ENCODE measurements at places on chromosomes 11 and 22. TPM values are rescaled to one million over a fixed set of nuclear protein-coding genes. Genes with fewer than 3 reads are reported as not detected.

USH1C gene
- total RNA-seq, result 32.1 TPM

KRTAP5-5 gene
- total RNA-seq, result not detected

PRRG4 gene
- total RNA-seq, result 22.9 TPM

APOBEC3B gene
- 43.3 TPM for total RNA-seq

PKP3 gene
- 154 TPM for total RNA-seq

SOX6 gene
- 18.4 TPM for total RNA-seq

PTPRCAP gene
- 1.3 TPM for total RNA-seq

KRTAP5-7 gene
- total RNA-seq, result not detected

CDC42EP2 gene
- total RNA-seq, result 43.2 TPM

BAIAP2L2 gene
- 68.2 TPM for total RNA-seq

ELF5 gene
- total RNA-seq, result not detected

CSTF3 gene
- total RNA-seq, result 51.1 TPM

LGALS12 gene
- total RNA-seq, result not detected

RFPL2 gene
- total RNA-seq, result 0.52 TPM

- no peak for DNase-seq
These were observed 35.5 kb upstream of the MOB2 start for GRCh38 chr11:1522081-1522424.

- DNase-seq, result no peak
These were observed 39.6 kb upstream of the PLET1 start for GRCh38 chr11:112300094-112300786.

DNA sequence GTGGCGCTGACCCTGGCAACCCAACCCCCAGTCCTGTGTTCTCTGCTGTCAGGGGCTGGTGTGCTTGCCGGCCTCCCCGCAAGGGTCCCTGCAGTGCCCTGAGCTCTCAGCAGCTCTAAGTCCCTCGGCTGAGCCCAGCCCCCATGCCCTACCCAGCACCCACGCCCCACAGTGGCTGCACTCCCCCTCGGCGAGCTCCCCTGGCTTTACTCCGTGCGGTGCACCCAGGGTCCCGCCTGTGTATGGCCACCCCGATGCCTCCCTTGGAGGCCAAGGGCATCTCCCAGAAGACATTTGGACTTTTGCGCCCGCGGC is 72.5 kb upstream of the SHISAL1 start:
- DNase-seq, result no peak

DNA sequence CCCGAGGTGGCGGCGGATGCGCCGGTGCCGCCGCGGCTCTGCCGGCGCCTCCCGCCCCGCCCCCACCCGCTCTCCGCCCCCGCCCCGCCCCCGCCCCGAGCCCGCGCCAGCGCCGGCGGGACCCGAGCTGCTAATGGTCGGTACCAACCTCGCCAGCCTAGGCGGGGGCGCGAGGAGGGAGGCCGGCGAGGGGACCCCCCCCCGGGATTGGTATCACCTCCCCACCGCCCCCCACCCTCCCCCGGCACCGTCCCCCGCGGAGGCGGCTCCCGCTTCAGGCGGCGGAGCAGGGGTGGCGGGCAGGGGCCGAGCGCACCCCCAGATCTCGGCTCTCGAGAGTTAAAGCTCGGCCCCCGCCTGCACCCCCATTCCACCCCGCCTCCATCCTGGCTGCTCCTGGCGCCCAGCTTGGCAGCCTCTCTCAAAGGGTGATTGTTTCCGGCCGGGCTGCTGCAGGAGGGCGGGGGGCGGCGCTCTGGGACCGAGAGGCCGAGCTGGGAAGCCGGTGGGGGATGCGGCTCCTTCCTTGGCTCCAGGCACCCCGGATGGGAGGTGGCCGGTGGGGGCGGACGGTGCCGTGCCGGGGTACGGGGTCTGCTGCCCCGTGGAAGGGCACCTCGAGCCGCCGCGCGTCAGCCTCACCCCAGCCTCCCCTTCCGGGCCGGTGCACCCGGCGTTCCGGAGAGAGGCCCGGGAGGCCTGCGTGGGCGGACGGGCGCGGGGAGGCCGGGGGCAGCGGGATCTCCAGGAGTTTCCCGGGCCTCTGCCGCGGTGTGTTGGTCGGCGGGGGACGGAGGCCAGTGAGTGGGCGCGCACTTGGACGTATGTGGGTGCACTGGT is at the start of gene B3GAT1:
Gene B3GAT1 (minus strand): TSS at position 40 of the 840 bp plus-strand sequence. CDS start 24,583 bp downstream, outside the sequence.
- DNase-seq, result peak; percentile 28

DNA sequence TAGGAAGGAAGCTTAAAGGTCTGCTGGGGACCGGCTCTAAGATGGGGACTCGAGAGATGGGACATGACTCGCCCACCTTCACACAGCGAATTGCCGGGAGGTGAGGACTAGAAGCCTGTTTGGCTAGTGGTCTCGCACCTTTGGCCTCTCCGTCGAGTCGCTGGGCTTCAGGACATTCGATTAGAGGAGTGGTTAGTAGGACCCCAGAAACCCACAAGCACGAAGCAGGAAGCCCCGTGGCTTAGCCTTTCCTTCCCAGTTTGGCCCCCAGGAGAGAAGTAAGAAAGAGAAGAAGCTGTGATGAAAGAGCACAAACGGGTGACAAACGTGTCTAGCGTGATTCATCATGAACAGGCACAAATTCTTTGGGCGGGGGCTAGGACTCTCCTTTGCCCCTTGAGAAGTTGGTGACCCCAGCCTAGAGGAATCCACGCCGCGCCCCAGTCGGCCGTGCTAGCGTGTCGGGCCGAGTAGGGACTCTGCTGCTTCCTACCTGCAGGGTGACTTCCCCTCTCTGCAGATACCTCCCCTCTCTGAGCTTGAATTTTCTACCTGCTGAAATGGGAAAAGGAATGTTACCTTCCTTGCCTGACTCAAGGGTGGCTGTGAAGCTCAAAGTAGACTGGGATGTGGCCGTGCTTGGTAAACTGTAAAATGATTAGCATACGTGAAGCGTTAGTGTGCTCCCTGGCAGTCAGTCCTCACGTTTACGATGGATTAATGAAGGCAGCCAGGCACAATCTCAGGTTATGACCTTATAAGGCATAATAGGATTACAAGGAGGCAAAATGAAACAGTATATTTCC is 1.1 kb upstream of the ADM start:
- peak; percentile 38 for DNase-seq

DNA sequence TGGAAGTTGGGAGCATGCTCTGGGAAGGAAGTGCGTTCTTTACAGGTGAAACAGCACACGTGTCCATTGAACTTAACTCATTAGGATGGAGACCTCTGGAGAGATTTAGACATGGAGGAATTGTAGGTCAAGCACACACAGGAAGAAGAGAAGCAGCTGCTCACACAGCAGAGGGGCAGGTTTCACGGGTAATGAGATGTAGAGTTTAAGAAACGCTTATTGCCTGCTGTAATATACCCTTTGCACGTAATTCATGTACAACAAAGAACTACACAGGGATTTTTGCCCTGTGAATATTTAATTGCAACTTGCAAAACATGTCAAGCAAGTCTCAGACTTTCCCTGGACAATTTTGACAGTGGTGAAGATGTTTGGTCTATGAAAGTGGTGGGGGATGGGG is 508.0 kb downstream of the OPCML start:
- DNase-seq, result no peak

DNA sequence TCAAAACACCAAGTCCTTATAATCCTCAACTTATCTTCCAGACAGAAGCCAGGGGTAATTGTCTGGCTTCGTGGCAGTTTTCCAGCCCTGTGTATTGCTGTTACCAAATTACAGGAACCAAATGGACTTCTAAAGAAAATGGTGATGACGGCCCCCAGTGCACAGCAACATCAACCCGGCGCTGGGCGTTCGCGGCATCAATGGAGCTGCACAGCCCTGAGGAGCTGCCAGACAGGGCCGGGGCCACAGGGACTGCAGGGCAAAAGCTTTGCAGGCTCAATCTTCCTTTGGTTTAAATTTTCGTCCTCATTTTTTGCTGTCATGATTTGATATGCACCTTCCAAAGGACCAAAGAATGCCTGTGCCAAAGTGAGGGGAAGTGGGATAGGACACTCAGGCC is 292.5 kb downstream of the BRD1 start:
- DNase-seq, result no peak

GRCh38 chr11:57566905-57567514 is 462 bp downstream of the UBE2L6 start:
- DNase-seq, result no peak

DNA sequence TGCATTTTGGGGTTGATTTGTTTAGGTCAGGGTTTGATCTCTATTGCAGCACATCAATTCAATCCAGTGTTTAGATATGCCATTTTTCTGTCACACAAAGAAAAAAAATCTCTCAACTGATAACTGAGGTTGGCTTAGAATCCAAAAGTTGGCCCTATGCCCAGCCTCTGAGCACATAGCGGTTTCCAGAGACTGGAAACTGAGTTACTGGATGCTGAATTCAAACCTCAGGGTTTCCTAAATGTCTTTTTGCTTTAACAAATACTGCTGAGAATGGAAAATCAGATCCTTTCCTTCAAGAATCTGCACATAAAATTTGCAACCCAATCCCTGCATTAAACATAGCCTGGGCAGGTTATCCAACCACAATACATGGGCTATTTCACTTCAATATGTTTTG is 4.0 kb downstream of the P4HA3 start:
- DNase-seq, result no peak

DNA sequence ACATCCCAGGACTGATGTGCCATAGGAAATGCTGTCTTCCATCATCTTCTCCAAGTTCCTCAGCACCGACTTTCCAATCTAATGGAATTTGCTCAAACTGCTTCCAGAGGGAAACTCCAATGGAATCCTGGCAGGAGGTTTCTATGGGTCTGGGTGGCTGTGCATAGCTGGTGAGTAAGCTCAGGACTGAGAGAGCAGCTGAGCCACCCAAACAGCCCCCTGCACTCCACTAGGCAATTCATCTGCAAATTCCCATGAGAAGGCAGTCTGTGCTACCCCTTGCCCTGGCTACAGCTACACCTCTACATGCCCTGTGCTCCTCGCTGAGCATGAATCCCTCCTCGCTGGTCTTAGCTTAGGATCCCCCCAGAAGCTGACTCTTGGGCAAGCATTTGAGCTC is 127.9 kb upstream of the CSNK2A3 start:
- DNase-seq, result no peak

GRCh38 chr11:87304412-87304811 is 266.7 kb downstream of the TMEM135 start:
- DNase-seq, result no peak

DNA sequence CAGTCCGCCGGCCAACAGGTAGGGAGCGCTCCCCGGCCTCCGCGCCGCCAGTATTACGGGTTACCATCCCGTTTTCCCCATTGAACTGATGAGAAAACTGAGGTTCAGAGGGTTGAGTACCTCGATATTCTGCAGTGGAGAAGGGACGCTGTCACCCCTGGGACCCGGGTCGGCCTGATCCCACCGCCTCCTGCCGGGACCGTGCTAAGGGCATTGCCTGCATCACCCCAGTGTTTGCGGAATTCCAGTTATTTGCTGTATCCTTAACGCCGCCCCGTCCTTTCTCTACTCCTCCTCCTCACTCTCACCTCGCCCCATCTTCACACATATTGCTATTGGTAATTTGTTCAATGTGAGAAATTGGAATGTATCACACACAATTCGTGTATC is 370 bp upstream of the A4GALT start:
- no peak for DNase-seq

- no peak for DNase-seq
These were observed 9.7 kb downstream of the SELENOO start for GRCh38 chr22:50210378-50211139.

DNA sequence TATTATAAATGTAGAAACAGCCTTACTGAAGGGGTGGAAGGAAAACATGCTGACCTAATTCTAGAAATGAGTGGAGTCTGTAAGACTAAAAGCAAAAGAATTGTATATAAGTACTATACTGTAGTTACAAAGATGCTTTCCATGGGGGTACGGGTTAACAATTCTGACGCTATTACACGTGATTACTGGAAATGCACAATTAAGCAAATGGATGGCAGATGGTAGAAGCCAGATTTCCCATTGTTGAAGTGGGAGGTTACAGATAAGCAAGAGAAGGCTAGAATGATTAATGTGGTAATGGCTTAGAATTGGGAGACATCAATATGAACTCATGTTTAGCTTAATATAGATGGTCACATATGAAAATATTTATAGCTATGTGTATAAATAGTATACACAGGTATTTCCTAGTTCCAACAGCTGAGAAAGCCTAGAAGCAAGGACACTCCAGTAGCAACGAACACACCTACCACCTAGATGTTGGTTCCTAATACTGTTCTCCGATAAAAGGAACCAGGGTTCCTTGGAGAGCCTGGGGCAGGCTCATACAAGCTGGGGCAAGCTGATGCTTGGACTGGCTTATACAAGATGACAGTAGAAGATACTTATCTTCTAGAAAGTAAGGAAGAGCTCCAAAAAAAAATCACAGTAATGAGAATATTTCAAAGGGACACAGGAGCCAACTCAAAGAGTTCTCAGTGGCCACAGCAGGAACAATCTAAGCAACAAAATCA is 13.5 kb downstream of the SMC1B start:
- DNase-seq, result no peak

- no peak for DNase-seq
These were observed 129.2 kb downstream of the ARL14EP start for GRCh38 chr11:30452114-30452513.

DNA sequence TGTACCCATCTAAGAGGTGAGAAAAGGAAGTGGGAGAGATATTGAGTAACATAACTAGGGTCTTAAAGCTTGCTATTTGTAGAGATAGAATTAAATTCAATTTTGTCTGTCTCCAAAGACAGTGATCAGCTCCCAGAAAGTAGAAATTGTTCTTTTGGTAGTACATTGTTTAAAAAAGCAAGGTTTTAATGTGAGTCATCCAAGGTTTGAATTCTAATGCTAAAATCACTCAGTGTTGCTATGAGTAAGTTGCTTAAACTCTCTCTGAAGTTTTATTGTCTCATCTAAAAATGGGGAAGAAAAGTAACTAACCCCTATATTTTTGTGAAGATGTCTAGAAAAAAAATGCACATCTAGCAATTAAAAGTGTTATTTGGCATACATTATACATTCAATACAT is 1004.5 kb upstream of the CCDC90B start:
- no peak for DNase-seq

DNA sequence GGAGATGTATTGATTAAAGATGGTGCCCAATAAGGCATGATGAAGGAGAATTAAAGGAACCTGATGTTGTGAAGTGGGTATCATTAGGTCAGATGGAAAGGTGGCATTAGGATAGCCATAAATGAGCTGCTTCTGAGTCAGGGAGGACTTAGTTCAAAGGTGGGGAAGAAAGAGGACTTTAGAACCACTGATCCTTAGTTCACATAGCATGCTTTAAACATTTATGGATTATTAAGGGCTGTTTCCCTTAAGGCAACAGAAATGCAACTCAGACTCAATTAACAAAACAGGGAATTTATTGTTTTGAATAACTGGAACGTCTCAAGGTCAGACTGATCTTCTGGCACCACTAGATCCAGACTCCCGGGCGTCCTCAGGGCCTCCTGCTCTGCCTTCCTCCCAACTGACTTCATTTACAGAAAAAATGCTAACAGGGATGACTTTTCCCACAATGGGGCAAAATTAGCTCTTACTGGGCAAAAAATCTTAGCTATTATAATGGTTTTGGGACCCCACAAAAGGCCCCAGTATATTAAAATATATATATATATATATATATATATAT is 1526.0 kb downstream of the TBC1D22A start:
- no peak for DNase-seq

GRCh38 chr11:33474866-33475265 is 217.7 kb downstream of the HIPK3 start:
- no peak for DNase-seq
